ENCODE measurements at places on chromosomes 11 and 22.

DNA sequence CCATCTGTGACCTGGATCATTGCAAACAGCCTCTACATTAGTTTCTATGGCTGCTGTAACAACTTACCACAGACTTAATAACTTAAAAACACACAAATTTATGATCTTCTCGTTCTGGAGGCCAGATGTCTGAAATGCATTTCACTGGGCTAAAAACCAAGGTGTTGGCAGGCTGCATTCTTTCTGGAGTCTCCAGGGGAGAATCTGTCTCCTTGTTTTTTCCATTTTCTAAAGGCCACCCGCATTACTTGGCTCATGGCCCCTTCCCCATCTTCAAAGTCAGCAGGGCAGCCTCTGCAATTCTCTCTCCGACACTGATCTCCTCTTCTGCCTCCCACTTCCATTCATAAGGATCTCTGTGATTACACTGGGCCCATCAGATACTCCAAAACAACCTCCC is 11.6 kb downstream of the SCGB1A1 start:
- DNase-seq, result no peak

DNA sequence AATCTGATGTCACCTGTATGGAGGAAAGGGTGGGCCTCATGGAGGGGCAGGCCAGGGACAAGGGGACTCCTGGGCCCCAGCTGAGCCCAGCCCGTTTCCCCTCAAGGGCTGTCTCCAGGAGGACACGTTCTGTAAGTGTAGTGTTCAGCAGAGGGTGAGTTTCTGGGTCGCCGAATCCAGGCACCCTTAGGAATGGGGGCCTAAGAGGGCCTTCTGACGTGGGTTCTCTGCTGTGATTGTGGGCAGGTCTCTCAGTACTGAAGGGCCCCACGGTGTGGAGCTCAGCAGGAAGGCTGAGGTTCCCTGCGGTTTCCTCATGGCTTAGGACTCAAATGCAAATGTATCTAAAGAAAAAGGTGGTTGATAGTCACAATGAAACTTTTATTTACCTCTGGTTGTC is 6.5 kb downstream of the PTDSS2 start:
- DNase-seq, result no peak

DNA sequence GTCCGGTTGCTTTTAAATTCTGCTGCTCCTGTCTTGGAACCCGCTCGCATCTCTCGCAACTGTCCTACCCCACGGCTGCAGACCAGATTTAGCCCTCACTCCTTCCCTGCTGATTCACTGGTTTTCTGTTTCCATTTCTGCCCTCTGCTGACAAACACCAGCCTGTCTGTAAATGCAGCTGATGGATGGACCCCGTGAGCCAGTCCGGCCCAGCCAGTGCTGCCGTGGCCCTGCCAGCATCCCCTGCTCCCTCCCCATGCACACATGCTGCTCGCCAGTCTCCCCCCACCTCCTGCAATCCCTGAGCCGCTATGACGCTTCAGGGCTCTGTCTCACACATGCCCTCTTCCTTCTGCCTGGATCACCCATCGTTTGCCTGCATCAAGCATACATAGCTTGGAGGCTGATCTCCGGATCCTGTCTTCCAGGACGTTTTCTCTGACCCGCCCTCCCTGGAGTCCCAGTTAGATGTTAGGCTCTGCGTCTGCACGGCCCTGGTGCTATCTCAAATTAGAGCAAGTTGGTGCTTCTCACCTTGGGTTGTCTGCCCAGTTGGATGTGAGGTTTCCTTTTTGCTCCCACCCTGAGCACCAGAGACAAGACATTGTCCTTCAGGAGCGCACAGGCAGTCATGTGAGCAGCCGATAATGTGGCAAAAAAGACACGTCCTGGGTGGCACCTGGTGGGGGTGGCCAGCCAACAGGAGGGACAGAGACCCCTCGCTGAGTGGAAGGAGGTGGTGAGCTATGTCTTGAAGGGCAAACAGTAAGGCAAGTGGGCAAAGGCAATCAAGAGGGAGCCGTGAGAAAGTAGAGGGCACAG is 4.3 kb upstream of the ACR start:
- no peak for DNase-seq

GRCh38 chr11:44315947-44316658 is 6.2 kb upstream of the ALX4 start:
- DNase-seq, result no peak

GRCh38 chr22:27461470-27461869 is 340.1 kb downstream of the MN1 start:
- no peak for DNase-seq
